ENCODE measurements at places on chromosomes 4 and X.

DNA sequence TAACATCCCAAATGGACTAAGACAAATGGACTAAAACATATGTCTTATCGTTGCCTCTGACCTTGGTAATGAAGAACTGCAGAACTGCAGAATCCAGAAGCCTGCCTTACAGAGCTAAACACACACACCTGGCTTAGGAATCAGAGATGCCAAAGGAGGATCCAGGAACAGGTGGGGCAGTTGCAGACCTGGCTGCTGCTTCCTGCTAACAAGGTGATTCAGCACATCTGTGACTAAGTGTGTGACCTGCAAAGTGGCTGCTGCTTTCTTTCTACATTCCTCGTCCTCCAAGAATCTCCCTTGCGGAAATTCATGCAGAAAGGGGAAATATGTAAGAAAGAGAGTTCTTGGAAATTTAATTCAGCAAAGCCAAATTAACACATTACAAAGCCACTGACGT, 96.8 kb upstream of the NLGN4X start:
- no peaks in the 10 kb centered on the region for H3K4me1 ChIP-seq
- H3K36me3 ChIP-seq = no peaks in the 10 kb centered on the region
- DNase-seq = no peak

- DNase-seq = no peak
- no peaks in the 10 kb centered on the region for H3K4me1 ChIP-seq
- H3K27ac ChIP-seq = no peak overlapping the region
- no peaks in the 10 kb centered on the region for H3K27me3 ChIP-seq
- no peak overlapping the region for H3K4me3 ChIP-seq
Observed at GRCh38 chr4:170134821-170135220, 45.1 kb upstream of the AADAT start.

- H3K36me3 ChIP-seq = no peaks in the 10 kb centered on the region
- no peak overlapping the region for H3K4me3 ChIP-seq
- H3K4me1 ChIP-seq = no peaks in the 10 kb centered on the region
- no peak for DNase-seq
Observed at GRCh38 chrX:111123125-111123524, 27.1 kb downstream of the PAK3 start.

- no peaks in the 10 kb centered on the region for H3K36me3 ChIP-seq
- H3K4me3 ChIP-seq = no peak overlapping the region
- DNase-seq = no peak
- H3K4me1 ChIP-seq = no peaks in the 10 kb centered on the region
- H3K27me3 ChIP-seq = no peaks in the 10 kb centered on the region
Observed at GRCh38 chr4:137677863-137678262, 145.6 kb upstream of the PCDH18 start.

DNA sequence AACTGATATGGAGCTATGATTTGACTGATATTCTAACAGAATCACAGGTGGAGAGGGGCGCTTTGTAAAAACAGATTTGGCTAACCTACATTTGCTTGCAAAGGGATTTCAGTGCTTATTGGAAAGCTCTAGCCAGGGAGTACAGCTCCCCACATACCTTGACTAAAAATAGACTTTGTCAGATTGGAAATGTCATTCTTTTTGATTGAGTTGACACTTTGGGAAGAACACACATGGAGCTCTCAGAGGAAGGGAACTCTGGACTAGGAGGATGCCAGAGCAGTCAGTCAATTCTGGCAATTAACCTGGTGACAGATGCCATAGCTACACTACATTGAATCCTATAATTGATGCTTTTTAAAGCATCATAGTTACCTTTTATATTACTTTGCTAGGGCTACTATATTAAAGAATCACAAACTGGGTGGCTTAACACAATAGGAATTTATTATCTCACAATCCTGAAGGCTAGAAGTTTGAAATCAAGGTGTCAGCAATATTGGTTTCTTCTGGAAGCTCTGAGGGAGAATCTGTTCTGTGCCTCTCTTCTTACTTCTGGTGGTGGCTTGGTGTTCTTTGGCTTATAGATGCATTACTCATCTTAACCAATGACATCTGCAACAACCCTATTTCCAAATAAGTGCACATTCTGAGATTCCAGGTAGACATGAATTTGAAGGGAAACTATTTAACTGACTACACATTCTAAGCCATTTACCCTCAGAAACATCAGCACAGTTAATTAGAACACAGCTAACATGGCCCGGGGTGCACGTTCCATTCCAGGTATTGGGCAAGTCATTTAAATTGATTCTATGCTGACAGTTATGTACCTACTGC, 8.4 kb upstream of the HERC3 start:
- H3K27ac ChIP-seq = no peak overlapping the region
- H3K36me3 ChIP-seq = no peaks in the 10 kb centered on the region
- no peak overlapping the region for H3K4me3 ChIP-seq
- H3K4me1 ChIP-seq = no peaks in the 10 kb centered on the region
- no peaks in the 10 kb centered on the region for H3K27me3 ChIP-seq
